ENCODE measurements at places on chromosomes 13 and 19. TPM values are rescaled to one million over a fixed set of nuclear protein-coding genes. Genes with fewer than 3 reads are reported as not detected.

Gene CEBPA
- 0.33 TPM for total RNA-seq

Gene EDDM13
- 3.7 TPM for total RNA-seq

Gene LILRA5
- not detected for total RNA-seq

Gene FLT3
- total RNA-seq: under 0.01 TPM

Gene CYP4F2
- 0.09 TPM for total RNA-seq

Gene PEAK3
- total RNA-seq: 0.22 TPM

Gene JUND
- 58.0 TPM for total RNA-seq

Gene C3
- 0.33 TPM for total RNA-seq

Gene SLC5A5
- total RNA-seq: not detected

Gene CLEC11A
- 1.6 TPM for total RNA-seq

Gene CNMD
- not detected for total RNA-seq

Gene COL4A1
- 1,832 TPM for total RNA-seq

Gene DIAPH3
- total RNA-seq: 3.2 TPM

Gene CASP14
- not detected for total RNA-seq

Gene CEACAM20
- not detected for total RNA-seq

Gene SPTBN4
- total RNA-seq: not detected

Data from dermis lymphatic vessel endothelial cell (primary cell).